Fibroblast of skin of back (primary cell): ENCODE measurements at places on chromosomes 7 and 10.

DNA sequence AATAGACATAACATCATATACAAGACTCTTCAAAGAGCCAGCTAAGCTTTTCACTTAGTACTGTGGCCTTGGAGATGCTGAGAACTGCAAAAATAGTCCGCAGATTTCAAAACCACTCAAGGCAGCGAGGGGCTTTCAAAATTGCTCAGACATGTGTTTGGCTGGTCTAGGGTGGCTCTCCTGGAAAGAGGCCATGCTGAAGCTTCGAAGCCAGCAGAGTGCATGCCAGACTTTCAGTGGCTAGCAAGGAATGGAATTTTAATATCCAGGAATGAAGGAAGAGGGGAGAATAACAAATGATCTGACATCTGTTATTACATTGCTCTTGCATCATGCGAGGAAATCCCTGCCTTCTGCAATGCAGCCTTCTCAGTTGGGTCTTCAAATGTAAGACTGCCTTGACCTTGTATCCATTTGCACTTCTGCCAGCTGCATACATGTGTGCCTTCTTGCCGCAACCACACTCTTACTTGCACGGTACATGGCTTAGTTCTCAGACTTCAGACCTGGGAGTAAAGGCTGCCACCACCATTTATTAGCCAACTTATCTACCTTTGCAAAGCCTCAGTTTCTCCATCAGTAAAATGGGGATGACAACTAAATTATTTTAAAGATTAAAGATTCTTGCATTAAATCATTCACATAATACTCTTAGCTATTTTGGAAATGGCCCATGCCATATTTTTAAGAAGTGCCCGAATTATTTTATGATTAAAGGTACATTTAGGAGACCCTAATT, 55.9 kb downstream of the ITIH5 start:
- DNase-seq = peak; percentile 94

GRCh38 chr10:11535346-11535959, 76.0 kb downstream of the USP6NL start:
- no peak for DNase-seq

DNA sequence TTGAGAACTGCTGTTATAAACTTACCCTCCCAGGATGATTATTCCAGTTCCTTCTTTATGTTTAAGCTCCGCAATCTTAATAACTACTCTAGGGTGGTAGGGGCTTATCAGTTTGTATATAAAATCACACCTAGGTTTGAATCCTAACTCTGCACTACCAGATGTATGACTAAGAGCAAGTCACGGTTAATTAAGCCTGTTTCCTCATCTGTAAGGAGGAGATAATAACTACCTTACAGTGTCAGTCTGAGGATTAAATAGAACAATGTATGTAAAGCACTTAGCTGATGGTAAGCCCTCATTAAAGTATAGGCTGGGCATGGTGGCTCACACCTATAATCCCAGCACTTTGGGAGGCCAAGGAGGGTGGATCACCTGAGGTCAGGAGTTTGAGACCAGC, 9.2 kb downstream of the DNA2 start:
- DNase-seq = no peak

DNA sequence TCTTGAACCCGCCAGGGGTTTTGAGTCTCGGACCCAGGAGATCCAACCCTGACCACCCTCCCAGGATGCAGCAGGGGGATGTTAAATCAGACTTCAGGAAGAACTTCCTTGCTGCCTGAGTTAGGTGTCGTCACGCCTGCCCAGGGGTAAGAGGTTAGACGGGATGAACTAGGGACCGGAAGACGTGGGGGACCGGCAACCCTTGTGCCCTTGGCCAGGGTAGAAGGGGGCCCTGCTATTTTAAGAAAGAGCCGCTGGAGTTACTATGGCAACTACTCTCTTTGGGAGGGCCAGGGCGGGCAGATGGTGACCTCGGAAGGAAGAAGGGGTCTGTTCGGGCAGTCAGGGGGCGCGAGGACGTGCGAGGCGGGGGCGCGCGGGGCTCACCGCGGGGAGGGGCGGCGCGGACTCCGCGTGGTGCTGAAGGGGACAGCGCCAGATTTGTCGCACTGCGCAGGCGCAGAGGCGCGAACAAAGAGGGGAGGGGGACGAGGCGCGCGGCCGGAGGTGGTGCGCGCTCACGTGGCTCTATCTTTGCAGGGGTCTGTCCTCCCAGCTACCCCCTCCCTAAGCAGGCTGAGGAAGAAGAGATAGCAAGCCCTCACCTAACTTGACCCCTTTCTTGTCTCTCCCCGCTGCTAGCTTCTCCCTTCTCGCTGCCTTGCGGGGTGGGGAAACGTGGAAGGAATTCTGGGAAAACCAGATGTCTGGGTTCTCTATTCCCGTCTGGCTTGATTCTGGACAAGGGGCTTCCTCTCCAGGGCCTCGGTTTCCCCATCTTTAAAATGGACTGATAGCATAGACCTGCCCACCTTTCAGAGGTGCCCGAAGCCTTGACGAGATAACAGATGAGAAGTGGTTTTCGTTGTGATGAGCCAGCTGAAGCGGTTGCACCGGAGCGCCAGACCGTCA, 940 bp upstream of the PSD start:
- DNase-seq = no peak

GRCh38 chr10:70812814-70813213, 2.9 kb upstream of the SGPL1 start:
- DNase-seq = no peak

DNA sequence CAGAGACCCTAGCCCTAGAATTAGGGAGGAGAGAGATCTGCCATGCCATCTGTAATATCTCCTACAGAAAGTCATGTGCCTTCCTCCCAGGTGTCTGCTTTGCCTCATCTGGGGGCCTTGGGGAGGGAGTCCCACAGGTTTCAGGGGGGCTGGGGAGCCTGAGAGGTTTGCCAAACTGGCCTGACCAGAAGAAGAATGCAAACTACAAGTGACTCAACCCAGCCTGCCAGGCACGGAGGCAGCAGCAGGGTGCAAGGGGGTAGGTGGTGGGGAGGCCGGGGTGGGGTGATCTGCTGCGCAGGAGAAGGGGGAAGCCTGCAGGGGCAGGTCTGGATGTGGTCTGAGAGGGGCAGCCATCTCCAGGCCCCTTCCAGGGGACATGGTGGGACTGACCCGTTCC, 9.6 kb upstream of the TRIM8 start:
- no peak for DNase-seq

DNA sequence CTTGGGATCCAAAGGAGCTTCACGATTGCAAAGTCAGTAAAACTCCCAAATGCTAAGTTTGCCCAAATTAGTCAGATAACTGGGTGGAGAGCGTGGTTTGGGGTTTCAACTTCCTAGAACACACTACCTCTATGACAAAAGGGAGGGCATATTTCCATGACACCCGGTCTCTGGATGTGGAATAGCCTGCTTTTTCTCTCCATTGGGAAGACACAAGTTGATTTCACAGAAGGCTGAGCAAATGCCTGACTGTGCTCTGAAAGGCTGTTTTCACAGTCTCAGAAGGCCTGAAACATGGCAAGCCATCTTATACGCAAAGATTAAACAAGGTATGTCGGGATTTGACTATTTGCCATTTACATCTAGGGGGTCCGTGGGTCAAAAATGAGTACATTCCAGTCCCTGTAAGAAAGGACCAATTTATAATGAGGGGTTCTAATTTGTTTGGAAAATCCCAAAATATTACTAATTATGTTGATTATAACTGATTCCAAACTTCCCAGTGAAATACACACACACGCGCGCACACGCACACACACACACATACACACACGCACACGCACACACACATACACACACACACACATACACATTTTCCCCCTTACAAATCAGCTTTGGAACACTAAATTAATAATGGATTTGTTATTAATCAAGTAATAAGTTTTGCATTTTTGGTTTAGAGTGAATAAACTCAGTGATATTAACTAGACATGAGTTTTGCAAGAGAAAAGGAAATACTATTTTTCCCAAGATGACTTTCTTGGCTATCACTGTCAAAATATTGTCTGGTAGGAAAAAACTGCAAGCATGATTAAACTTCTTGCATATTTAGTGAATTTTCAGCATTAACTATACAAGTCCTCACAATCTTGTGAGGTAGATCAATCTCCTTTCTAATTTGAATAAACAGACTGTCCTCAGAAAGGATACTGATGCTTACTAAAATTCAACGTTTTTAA, 105.0 kb downstream of the PRTFDC1 start:
- no peak for DNase-seq

DNA sequence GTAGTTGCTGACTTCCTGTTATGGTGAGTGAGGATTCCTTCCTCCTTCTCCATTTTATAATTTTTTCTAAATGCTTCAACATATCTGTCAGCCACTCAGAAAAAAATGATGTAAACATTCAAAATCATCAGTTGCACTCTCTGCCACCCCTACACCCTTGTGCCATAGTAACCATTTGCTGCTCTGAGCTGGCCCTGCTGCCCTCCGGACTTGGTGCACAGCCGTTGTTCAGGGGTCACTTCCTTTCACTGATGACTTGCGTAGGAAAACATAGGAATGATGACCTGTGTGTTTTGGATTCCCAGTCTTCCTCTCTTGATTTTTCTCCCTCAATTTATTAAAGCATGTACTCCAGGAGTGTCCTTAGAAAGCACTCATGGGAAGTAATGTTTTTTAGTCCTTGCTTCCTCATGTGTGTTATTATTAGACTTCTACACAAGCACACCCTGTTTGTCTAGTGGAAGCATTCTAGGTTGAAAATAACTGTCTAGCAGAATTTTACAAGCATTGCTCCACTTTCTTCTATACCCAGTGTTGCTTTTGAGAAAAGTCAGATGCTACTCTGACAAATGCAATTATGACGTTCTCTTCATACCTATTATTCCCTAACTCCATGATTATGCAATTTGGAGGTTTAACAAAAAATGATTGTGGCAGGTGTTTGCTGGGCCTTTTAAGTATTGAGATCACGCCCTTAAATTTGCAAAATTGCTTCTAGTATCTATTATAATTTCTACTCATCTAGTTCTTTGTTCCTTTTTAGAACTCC, 62.6 kb upstream of the MTPN start:
- no peak for DNase-seq

DNA sequence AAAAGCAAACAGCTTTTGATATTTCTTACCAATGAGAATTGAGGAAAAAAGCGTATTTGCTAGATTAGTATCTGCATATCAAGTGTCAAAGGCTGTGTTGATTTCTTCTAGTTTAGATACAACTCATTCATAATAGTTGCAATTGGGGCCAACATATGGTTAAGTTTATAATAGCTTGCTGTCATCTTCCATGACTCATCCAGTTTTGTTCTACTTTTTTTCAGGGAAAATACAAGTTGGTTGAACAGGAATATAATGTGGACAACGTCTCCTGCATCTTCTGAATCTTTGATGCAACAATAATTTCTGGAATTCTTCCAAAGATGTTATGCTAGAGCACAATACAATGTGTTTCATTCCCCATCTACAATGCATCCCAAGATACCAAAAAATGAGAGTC, 182.0 kb downstream of the THSD7A start:
- no peak for DNase-seq

- DNase-seq = peak; percentile 53
These were observed 9.9 kb upstream of the SPAG6 start for GRCh38 chr10:22335173-22335933.

DNA sequence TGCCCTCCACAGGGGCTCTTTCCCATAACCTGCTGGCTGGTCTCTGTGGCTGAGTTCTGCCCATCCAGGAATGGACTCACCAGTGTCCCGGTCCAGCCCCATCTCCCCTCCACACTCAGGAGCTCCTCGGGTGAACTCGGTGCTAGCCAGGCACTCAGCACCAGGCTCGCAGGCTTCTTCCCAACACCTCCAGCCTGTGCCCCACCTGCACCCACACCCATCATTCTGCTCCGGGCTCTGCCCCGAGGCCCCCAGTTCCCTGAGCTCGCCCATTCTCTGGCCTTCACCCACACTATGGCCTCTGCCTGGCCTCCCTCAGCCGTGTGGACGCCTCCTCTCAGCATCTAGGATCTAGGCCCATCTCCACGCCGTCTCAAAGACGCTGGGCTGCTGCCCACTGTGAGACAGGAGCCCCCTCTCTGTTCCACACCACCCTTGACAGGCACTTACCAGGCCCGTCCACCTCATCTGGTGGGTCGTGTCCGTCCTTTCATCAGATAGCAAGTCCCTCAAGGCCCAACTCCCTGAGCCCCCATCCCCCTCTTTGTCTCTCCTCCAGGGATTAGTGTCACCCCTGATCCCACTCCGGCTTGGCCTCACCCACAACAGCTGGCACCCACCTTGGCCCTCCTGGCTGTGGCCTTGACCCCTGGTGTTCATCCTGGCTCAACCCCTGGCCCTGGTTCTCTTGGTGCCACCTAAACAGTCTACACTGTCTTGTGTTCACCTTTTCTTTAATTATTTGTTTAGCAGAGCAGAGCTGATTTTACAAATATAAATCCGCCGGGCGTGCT, 76.0 kb upstream of the FAM20C start:
- DNase-seq = no peak

GRCh38 chr7:140019606-140020005, 43.1 kb downstream of the PARP12 start:
- no peak for DNase-seq

DNA sequence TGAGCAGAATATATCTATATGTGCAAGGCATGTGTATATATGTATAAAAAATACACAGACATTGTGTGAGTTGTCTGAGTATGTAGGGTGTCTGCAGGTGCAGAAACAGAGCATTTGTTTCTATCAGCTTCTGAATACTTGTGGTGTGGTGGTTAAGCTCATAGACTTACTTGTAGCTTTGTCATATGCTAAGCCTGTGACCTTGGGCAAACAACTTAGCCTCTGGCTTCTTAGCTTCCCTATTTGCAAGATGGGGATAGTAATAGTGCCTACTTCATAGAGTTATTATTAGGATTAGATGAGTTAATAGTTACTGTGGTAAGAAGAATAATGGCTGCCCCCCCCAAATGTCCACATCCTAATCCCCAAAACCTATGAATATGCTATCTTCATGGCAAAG, 28.2 kb upstream of the PAX2 start:
- no peak for DNase-seq

GRCh38 chr10:33005322-33006301, 47.6 kb upstream of the ITGB1 start:
- peak; percentile 96 for DNase-seq

DNA sequence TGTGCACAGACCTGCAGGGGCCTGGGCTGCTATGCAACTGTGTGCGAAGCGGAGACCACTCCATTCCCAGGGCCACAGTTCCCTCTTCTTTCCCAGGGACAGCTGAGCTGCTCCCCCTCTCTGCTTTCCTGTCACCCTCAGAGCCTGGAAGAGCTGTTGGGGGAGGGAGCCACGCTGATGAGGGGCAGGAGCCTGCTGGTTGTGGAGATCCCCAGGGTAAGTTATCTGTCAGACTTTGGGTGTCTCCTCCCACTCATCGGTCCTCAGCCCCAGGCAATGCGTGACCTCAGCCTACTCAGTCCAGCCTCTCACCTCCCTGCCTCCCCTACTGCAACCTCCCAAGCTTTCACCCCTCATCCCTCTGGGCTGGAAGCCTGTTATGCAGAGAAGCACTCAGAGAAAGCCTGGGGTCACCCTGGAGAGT, 53.5 kb downstream of the ZNF467 start:
- DNase-seq = no peak

- DNase-seq = peak; percentile 32
These were observed 181.3 kb downstream of the RNLS start for GRCh38 chr10:88401671-88402347.
